ENCODE measurements at places on chromosomes 6 and 20.

DNA sequence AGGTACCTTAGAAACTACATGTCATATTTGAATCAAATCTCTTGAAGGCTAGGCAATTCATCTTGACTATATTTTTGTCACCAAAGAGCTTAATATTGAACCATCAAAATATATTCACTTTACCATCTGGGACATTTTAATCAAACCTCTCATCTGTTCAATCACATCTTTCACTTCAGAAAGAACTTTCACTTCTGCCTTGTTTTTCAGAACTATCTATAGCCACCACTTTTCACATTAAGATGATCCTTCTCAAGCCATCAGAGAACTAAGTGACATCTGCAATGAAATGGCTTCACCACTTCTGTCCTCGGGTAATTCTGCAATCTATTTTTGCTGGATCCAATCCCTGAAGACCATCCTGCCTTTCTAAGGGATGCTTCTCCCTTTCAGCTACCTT lies 57.8 kb downstream of the OR2B2 start:
- DNase-seq: no peak

GRCh38 chr6:104506429-104506828 lies 353.3 kb downstream of the HACE1 start:
- DNase-seq: no peak

DNA sequence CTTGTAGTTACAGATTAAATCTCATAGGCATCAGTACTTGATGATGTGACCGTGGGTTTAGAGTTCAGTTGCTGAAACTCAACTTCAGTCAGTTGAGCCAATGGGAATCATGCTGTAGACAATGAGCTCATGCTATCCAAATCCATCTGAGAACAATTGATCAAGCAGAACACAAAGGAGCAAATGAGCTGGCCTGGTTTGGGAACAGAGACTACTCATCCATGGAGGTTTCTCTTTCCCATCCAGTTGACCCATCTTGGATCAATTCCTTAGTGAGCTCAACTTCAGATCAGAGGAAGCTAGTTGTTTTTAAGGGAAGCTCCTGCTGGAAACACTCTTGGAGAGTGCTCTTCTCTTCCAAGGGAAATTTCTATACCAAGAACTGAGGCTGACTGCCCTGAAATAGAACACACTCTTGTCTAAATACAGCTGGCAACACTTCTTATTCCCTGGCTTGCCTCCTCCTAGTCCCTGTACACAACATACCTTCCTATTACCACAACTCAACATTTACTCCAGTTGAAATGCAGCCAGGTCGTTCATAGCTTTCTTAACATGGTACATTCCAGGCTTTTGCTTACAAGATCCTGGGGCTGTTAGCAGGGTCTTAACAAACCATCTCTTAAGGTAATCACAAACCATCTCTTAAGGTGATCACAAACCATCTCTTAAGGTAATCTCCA lies 203.9 kb upstream of the PRDM1 start:
- DNase-seq: no peak

DNA sequence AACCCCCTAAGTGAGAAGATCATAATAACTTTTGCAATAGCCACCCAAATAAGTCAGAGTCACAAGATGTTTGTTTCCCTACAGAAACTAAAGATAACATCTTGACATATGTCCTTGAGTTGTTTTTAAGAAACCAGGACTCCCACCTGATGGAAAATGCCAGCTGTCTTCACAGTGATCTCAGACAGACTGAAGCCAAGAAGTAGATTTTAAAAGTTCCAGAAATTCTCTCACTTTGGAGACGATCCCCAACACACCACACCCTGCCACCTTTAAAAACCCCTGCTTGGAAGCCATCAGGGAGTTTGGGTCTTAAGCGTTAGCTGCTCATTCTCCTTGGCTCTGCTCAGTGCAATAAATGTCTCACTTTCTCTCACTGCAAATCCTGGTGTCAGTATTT lies 63.0 kb downstream of the GPR6 start:
- no peak for DNase-seq

DNA sequence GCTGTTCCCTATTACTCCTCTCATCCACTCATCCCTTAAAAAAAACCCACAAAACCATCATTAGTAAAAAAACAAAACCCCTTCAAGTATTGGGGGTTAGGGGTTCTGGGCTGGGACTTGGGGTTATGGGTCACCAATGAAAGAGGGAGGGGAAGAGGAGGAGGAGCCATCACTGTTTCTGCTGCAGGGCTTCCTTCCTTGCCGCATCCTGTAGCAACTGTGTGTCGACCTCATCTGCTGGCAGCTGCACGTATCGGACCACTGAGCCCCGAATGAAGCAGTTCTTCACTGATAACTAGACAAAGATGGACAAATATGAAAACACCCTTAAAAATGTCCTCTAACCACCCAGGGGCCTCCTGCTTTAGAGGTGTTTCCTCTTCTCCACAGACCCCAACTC lies 2.0 kb upstream of the VARS1 start:
- no peak for DNase-seq

DNA sequence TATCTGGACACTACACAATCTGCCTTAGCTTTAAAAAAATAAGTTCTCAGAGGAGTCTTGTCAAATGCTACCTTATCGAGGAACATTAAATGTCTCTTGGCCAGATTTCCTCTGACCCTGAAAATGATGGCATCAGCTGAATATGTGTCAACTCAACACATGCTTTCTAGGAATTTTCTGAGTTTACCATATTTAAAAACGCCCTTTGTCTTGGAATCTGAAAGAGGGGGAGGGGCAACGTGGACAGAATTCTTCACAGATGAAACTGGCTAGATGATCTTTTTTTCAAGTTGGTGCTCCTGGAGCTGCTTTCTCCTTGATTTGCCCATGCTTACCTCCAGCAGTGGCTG lies 5.1 kb downstream of the SOX4 start:
- DNase-seq: no peak

DNA sequence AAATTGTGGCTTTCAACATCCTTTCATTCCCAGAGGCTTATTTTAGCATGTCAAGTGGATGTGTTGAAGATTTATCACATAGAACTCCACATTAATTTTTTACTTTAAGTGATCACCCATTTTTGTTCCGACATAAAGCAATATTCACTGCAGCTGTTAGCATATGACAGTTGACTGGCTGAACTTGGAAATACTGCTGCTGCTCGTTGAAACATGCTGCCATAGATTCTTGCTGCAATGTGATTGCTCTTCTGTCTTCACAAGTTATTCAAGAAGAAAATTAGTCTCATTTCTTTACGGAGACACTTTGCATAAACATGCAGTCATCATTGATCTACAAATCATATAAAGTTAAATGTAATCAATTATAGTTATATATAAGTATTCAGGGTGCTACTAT lies 248.4 kb downstream of the SAMD5 start:
- DNase-seq: no peak

DNA sequence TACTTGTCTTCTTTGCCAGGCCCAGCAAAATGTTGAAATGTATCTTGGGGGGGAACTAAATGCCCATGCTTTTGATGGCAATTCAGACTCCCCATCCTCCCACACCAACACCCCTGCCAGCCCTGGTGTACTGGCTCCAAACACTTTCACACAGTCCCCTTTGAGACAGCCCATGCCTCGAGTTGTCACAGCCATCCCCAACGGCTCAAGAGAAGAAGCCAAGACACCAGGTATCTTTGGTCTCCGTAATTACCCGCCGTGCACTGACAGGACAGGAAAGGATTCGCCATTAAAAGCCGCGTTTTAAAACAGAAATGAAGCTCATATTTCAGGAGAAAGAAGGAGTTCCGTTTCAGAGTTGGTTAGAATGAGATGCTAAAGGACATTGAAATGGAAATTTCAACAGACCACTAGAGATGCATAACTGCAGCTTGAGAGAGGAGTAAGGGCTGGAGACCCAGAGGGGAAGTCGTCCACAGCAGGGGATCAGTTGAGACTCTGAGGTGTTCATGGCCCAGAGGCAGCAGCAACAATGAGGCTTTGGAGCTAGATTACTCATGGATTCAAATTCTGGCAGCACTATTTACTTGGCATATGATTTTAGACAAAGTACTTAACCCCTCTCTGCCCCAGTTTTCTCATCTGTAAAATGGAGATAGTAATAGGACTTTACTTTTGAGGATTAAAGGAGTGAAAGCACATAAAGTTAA lies 63.5 kb upstream of the ADGRF1 start:
- DNase-seq: no peak

GRCh38 chr6:10531503-10531902 lies 10.4 kb downstream of the GCNT2 start:
- DNase-seq: no peak

- DNase-seq: no peak
Observed at GRCh38 chr6:156905801-156906200, 128.6 kb downstream of the ARID1B start.

GRCh38 chr20:36591281-36591680 lies 14.3 kb upstream of the RAB5IF start:
- no peak for DNase-seq
